ENCODE measurements at places on chromosomes 12 and 14. TPM values are rescaled to one million over a fixed set of nuclear protein-coding genes. Genes with fewer than 3 reads are reported as not detected.

SLC6A12 gene
- 16.6 TPM for polyA plus RNA-seq

MLEC gene
- polyA plus RNA-seq, result 56.5 TPM

PLA2G1B gene
- not detected for polyA plus RNA-seq

GPRC5A gene
- polyA plus RNA-seq, result 0.24 TPM

CSRP2 gene
- polyA plus RNA-seq, result 39.6 TPM

CARMIL3 gene
- 7.1 TPM for polyA plus RNA-seq

KRT71 gene
- not detected for polyA plus RNA-seq

METTL17 gene
- 16.4 TPM for polyA plus RNA-seq

LTBR gene
- polyA plus RNA-seq, result 18.7 TPM

GLIPR1L2 gene
- polyA plus RNA-seq, result 1.5 TPM

ZNF140 gene
- polyA plus RNA-seq, result 10.1 TPM

ABCD2 gene
- 0.46 TPM for polyA plus RNA-seq

DEGS2 gene
- 3.1 TPM for polyA plus RNA-seq

FAM234B gene
- 17.1 TPM for polyA plus RNA-seq

NELL2 gene
- polyA plus RNA-seq, result 14.0 TPM

LHX5 gene
- 0.10 TPM for polyA plus RNA-seq

FAM90A1 gene
- polyA plus RNA-seq, result 0.29 TPM

C1R gene
- 17.0 TPM for polyA plus RNA-seq

PTMS gene
- 1,278 TPM for polyA plus RNA-seq

MDP1 gene
- polyA plus RNA-seq, result 40.2 TPM

TAS2R7 gene
- not detected for polyA plus RNA-seq

Measured in brain (organoid and tissue), 16 donors.